ENCODE measurements at places on chromosomes 6 and 20.
A peak's percentile ranks its signal among the peaks of the same experiment; 100 is the strongest.

DNA sequence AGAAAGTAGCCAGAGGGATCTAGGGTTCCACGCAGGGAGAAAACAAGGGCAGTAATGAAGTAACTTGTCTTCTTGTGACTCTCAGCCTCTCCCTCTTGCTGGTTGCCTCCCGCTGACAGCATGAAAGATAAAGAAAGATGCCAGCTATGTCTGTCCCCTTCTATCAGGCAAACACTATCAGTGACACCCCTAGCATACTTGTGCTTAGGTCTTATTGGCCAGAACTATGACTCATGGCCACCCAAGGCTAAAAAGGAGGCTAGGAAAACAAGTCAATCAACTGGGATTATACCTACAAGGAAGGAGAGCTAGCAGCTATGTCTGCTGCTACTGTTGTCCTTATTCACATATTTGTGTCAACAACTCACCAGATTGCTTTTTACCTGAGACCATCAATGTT is 206.8 kb upstream of the SOX4 start:
- DNase-seq, result no peak

DNA sequence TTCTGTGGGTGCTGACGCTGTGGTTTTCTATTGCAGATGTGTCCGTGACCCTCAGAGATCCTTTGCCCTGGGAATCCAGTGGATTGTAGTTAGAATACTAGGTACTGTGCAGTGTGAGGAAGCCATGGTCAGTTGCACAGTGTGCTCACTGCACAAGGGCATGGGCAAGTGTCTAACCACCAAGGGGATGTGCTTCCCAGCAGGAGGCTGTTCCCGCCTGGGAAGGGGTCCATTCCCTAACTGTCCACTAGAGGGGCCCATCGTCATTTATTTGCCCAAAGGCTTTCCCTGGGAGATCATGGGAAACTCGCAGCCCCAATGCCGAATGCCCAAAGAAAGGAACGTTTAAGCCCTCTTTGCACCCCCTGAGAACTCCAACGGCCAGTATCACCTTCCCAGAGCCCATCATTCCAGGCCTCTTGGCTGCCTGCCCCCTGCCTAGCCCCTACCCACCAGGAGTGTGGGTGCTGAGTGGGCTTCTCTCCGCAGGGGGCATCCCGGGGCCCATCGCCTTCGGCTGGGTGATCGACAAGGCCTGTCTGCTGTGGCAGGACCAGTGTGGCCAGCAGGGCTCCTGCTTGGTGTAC is 26.2 kb downstream of the SLCO4A1 start:
- DNase-seq, result peak; percentile 74

GRCh38 chr6:1527073-1527457 is 82.7 kb upstream of the FOXC1 start:
- DNase-seq, result peak; percentile 76

- no peak for DNase-seq
These were observed 128.4 kb downstream of the LINC00237 start for GRCh38 chr20:20977786-20978185.

GRCh38 chr6:122839472-122839871 is 50.4 kb downstream of the SMPDL3A start:
- DNase-seq, result no peak

GRCh38 chr6:138572167-138572875 is 73.0 kb upstream of the NHSL1 start:
- peak; percentile 77 for DNase-seq

- DNase-seq, result no peak
These were observed 275.2 kb downstream of the GMDS start for GRCh38 chr6:1970151-1970561.

- no peak for DNase-seq
These were observed 1249.0 kb upstream of the CITED2 start for GRCh38 chr6:140623498-140623897.

- no peak for DNase-seq
These were observed 79.5 kb downstream of the FYN start for GRCh38 chr6:111793711-111794111.

DNA sequence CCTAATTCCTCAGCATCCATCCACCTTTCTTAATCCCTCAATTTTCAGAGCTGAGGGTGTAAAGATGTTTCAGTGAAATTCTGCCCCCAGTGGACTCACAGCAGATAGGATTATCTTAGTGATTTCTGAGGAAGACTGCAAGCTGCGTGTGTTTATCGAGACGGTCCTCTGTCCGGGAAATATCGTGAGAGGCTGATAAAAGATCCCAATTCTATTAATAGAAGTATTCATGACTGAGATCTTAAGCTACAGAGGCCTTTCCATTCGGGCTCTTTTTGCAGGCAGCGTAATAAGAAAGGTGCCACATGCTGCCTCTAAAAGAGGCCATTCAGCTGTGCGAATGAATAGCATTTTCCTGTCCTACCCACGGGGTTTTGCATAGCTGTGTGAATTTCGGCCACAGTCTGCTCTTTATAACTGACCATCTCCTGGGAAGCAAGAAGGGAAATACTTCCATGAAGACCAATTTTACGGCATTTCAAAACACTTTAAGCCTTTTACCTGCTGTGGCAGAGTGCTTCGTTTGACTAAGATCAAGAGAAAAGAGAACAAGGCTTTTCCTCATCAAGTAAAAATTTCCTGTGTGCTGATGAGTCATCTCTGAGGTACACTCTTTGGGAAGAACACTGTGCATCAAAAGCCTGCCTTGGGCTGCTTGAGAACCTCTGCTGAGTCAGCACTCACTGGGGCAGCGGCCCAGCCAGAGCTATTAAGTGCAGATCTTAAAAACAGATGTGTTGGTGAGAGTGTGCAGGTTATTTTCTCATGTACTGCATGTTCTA is 208.8 kb downstream of the ARHGAP18 start:
- peak; percentile 60 for DNase-seq

GRCh38 chr20:44415833-44416715 is 59.6 kb upstream of the TTPAL start:
- DNase-seq, result no peak

DNA sequence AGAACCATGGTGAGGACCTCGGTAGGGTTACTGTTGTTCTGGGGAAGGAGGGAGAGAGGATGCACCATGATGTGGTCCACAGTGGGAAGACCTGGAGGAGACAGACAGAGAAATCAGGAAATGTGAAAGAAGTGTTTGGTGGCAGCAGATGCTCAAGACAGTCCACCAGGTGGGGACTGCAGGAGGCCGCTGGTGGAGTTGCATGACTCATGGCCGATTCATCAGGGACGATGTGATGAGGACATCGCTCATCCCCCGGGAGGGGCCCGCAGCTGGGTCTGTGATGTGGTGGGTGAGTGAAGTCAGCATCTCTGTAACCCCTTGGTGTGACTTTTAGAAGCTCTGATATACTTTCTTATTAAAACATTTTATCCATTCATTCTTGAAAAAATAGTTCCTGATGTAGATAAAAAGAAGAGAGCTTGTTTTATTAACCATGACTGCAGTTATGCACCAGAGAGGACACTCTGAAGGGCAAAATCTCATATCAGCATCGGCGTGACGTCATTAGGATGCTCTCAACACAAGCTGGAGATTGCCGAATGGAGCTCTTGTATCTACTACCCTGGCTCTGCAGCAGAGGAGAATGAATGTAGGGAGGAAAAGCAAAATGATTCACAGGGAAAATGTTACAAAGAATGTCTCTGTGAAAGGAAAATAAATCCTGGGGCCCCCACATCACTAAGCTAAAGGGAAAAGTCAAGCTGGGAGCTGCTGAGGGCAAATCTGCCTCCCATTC is 71.2 kb downstream of the RAMACL start:
- no peak for DNase-seq
